ENCODE measurements at places on chromosomes 7 and 10.
A peak's percentile ranks its signal among the peaks of the same experiment; 100 is the strongest.

DNA sequence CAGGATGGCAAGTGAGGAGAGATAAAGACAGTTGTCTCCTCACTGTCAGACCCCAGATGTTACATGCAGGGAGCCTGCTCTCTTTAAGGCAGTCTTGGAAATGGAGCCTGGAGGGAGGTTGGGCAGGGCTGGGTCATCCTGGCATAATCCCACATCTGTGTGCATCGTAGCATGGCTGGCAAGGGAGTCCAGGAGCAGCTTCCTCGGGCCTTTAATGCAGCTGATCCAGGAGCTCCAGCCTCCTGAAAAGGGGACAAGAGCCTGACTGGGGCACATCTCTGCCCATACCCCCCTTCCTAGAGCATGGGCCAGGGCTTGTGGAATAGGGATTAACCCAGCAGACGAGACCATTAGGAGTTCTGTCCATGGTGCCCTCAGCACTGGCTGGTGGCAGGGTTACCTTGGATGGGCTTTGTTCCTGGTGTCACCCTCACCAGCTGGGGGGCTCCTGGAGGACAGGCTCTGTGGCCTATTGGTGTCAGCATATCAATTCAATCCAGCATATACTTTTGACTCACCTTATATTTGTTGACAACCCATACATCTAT, 34.9 kb downstream of the TBATA start:
- DNase-seq: no peak

DNA sequence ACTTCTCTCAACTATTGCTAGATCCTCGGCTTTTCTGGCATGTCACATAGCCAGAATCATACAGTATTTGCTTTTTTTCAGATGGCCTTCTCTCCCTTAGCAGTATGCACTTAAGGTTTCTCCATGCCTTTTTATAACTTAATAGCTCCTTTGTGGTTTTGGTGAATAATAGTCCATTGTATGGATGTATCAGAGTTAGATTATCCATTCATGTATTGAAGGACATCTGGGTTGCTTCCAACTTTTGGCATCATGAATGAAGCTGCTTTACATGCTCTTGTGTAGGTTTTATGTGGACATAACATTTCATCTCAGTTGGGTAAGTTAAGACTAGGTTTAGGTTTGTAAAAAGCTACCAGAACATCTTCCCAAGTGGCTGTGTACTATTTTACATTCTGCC, 4.6 kb downstream of the ATP5F1C start:
- DNase-seq: no peak

GRCh38 chr10:32205670-32206069, 141.3 kb downstream of the EPC1 start:
- DNase-seq: no peak

DNA sequence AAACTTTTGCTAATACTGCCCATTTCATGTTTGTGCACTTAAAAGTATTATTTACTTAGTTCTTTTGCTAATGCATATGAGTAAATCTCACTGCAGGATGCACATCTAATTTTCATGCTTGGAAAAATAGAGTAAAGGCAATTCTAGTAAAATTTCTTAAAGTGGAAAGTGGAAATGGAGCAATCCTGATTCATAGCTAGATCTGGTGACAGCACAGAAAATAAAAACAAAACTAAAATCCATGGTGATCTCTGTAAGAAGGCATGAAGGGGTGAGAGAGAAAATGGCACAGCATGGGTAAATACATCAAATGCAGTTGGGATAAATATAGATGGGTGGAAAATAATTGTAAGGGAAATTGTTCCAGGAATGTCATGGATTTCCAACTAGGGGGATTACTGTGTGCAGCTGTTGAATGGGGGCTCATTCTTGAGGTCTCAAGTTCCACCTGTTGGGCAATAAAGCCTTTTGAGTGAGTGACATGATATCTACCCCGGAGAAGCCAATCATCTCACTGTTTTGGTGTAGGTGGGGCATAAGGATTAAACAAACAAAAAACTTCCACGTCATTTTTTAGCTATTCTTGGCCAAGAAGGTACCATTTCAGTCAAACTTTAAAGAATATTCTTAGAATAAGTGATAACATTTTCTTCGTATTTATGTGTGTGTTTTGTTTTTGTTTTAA, 1.7 kb upstream of the MCU start:
- peak; percentile 42 for DNase-seq

GRCh38 chr10:77640167-77640566, 2.6 kb upstream of the KCNMA1 start:
- DNase-seq: no peak

DNA sequence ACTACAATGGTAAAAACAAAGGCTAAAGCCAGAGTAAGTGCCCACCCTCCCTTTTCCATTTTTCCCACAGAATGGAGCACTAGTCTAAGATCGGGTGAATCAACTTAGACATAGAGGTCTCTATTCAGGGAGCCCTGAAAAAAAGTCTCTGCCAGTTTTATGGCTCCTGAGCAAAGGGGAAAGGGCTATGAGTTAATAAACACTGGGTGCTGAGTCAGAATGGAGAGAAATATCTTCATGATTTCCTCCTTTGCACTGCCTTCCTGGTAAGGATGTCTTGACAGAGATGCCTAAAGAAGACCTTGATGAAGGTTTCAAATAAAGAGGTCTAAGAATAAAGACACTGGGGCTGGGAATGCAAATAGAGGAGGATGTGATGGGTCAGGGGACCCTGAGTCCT, 607.4 kb upstream of the MBL2 start:
- DNase-seq: peak; percentile 21

DNA sequence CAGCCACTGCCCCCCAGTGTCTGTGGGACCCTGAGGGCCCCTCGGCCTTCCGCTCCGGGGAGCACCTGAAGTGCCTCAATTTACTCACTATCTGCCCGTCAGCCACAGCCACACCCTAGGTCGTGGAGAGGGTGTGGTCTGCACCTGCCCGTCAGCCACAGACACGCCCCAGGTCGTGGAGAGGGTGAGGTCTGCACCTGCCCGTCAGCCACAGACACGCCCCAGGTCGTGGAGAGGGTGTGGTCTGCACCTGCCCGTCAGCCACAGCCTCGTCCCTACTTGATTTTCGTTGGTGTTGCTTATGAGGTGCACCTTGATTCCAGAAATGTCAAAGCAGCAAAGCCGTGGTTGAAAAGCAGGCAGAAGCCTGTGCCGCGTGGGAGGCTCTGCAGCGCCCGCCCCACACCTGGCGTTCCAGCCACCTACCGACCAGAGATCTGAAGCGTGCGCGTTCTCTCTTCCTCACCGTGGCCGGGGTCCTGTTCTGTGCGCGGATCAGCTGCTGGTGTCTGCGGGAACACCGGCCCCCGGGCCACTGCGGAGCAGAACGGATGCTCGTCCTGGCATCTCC, 101.6 kb downstream of the DYNC2I1 start:
- DNase-seq: no peak

Measured in ACHN (cell line).